ENCODE measurements at places on chromosomes 1 and 21.
A peak's percentile ranks its signal among the peaks of the same experiment; 100 is the strongest.

GRCh38 chr1:238898856-238899255 lies 487.5 kb upstream of the CHRM3 start:
- DNase-seq, result no peak

DNA sequence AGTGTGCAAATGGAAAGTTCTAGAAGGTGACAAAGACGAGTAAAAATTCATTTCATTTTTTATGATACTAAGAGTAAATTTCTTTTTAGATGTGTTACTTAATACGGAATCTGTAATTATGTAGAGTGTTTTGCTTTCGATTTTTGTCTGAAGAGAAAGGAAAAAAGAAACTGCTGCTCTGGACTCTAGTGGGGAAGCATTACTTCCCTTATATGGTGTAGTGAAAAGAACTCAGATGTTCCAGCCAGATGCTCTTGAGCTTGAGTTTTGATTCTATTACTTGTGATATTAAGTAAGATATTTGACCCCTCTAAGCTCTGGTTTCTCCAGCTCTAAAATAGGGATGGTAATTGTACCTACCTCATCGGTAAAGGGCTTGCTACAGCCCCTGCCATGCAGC lies 12.2 kb upstream of the GPR161 start:
- DNase-seq, result no peak

DNA sequence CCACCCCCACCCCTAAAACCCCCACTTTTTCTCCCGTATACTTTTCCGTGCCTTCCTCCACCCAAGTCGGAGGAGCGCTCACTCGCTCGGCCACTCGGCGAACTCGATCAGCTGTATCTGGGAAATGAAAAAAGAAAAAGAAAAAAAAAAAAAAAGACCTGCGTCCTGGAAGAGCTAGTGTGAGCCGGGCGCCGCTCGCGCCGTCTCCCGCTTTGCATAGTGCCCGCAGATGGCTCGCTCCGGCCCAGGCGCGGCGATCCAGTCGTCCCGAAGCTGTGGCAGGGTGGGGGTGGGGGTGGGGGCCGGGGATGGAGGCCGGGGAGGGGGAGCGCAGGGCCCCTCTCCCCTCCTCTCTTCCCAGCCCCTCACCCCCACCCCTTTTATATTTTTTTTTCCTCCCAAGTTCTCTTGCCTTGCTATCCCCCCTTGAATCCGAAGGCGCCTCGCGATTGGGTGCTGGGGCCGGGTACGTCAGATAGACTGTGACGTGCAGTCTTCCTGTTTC lies 299 bp upstream of the PROX1 start:
- DNase-seq, result no peak

DNA sequence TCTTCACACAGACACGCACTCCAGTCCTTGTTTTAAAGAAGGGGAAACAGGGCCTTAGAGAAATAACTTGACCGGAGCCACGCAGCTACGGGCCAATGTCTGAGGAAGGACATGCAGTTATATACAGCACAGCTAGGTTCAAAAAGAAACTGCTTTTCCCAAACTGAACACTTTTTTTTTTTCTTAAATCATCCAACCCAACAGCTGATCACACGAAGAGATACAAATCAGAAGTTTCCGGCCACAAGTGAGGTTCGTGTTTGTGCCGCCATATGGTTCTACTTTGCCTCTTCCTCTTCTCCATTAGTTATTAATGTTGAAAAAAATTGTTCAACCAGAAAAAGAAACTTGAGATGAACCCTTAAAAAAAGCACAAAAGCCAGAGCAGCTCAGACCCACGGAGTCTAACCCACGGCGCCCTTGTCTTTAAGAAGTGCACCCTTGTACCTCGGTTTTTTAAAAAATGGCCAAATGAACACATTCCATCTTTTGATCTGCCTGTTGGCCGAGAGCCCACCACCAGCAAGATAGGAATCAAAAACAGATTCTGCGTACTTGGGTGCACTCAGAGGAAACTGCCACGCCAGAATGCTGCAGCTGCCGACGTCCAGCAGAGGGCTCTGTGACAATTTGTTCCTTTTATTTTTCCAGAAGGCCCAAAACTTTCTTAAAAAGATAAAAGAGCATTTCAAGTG lies 78.9 kb downstream of the SLC66A1 start:
- DNase-seq, result no peak

GRCh38 chr21:31872452-31873274 lies at the start of gene HUNK:
HUNK (plus strand) TSS chr21:31873020; CDS start chr21:31873675, 655 bp downstream.
- DNase-seq, result no peak

- no peak for DNase-seq
Measured at GRCh38 chr1:66273656-66274055, 260.3 kb upstream of the SGIP1 start.

- no peak for DNase-seq
Measured at GRCh38 chr1:12342401-12343003, 112.7 kb downstream of the VPS13D start.

DNA sequence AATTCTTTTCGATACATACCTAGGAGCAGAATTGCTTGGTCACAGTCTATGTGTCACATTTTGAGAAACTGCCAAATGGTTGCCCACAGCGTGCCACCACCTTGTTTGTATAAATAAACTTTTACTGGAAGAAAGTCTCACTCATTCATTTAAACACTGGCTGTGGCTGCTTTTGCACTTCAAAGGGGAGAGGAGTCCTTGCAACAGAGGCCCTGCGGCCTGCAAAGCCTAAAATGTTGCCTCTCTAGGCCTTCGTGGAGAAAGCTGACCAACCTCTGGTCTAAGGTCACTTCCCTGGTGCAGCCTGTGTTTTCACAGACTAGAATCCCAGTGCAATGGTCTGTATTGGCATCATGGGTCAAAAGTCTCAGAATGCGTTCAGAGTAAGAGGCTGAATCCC lies 8.3 kb downstream of the RIPK4 start:
- no peak for DNase-seq

DNA sequence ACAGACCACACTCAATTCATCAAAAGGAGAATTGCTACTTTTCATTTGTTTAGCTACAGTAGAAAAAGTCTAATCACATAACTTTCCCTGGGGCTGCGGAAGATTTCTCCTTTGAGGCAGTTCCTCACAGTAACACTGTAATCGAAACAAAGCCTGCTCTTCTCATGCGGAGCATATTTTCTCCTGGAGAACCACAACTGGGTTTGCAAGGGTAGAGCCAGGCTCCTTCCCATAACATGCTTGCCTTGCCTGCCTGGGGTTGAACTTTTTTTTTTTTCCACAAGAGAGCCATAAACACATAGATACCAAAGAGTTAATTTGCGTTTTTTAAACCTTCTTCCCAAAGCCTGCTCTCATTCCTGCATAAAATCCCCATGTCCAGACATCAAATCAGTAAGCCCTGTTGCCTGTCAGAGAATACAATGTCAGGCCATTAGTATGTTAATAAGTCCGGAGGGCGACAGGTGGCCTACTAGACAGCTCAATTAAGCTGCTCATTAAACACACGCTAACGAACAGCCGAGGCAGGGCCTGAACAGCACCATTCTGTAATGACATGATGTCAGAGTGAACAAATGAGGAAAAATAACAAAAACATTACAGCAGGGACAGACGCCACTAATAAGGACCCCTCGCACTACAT lies 107.1 kb upstream of the OLIG2 start:
- no peak for DNase-seq

GRCh38 chr1:115654663-115655305 lies 13.0 kb downstream of the VANGL1 start:
- DNase-seq, result no peak

GRCh38 chr1:36284061-36284460 lies 22.1 kb upstream of the SH3D21 start:
- no peak for DNase-seq

DNA sequence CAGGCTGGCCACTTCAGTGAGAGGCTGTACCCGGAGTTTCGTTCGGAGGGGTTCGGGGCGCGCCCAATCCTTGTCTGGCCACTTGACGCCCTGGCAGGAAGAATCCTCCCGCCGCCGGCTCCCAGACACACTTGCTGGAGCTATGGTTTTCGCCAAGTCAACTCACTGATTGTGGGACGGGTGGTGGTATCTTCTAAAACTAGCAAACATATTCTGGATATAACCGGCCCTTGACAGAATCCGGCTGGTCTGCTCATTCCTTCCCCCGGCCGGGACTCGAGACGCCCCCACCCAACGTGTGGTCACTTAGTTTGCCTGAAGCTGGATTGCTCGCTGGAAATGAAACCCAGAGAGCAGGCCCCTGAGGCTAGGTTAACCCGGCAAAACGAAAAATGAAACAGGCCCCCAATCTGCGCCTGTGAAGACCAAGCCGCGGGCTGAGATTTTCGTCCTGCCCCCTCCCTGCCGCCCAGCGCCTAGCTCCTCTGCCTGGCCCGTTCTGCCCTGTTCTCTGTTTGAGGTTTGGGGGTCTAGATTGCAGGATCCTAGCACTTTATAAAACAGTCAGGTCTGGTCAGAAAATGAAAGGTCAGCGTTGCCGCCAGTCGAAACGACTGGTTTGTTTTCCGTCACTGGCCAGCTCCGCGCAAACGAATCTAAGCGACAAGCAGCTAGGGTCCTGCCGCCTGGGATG lies 4.6 kb downstream of the GFI1 start:
- no peak for DNase-seq

GRCh38 chr1:197327776-197328364 lies 59.8 kb downstream of the CRB1 start:
- no peak for DNase-seq

DNA sequence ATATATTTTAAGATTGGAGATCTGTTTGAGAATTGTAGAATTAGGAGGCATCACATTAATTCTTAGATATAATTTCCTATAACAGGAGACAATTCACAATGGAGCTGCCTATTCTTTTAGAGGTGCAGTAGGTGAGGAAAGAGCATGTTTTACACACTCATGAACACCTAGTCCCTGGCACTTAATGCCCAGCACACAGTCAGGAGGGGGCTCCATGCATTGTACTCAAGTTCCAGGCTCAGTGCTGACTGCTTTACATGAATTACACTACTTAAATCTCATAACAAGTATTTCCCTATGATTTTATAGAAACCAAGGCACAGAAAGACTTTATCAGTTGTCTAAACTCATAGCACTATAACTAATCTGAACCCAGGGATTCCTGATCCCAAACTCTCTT lies 360 bp upstream of the GBP3 start:
- DNase-seq, result no peak

DNA sequence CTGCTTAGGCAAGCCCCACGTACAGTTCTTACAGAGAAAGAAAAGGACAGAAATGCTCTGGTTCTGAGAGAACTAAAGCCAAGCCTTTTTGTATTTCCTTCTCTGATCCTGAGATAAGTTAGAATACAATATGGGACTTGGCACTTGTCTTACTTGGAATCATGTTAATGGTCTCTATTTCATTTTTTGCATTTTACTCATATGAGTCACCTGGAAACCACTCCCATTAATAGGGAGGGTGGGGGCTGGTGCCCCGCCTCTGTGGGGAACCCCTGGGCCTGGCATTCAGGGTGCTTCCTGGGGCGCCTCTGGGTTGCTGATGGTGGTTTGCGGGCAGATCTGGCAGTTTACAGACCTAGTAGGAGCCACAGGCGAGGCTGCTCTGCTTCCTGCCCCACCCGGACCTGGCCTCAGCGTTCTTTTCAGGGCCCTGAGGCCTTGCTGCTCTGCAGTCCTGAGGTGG lies 26.7 kb downstream of the TSPAN2 start:
- DNase-seq, result peak; percentile 56

GRCh38 chr1:39788758-39789570 lies at the start of gene BMP8B:
BMP8B (minus strand) TSS chr1:39788865; CDS start chr1:39788485, 380 bp downstream.
- no peak for DNase-seq

- no peak for DNase-seq
Measured at GRCh38 chr1:54475946-54476516, 69.8 kb upstream of the SSBP3 start.

DNA sequence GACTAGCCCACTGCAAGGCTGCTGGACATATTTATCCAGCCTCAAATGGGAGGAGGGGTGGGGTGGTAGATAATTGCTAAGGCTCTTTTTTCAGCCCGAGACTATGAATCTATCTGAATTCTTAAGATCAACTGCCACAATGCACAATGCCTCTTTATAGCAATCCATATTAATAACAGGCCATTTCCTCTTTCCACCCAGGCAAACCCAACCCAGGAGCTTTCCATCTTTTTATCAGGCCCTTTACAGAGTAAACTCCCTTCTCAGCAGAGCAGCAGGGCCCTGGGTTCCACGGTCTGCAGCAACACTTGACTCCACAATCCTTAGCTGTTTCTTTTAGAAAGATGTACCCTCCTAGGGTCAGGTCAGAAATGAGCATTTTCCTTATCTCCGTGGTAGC lies 806 bp downstream of the DDOST start:
- DNase-seq, result no peak

DNA sequence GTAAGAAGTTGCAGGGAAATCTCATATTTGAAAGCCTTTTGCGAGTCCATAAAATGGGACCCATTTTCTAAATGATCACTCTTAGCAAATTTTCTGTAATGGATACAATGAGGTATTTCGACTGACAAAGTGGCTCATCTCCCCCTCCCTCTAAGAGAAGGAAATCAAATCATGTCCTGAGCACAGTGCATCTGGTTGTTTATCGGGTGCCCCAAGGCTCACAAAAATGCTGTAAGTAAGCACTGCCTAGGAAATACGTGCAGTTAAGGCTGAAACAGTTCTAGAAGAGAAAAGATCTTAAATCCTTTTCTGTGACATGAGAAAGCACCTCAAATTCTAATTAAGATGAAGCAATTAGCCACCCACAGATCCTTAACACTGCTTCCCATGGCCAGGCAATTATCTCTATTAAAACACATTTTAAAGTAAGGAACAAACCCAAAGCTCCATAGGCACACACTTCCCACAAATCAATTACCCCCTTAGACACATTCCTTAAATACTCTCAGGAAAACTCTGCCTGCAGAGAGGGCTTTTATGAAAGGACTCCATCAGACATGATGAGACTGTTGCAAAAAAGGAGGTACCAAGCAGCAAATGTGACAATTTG lies 216.3 kb downstream of the KCNH1 start:
- DNase-seq, result no peak
